HTR-8/SVneo (cell line): ENCODE measurements at places on chromosomes 4 and X.

DNA sequence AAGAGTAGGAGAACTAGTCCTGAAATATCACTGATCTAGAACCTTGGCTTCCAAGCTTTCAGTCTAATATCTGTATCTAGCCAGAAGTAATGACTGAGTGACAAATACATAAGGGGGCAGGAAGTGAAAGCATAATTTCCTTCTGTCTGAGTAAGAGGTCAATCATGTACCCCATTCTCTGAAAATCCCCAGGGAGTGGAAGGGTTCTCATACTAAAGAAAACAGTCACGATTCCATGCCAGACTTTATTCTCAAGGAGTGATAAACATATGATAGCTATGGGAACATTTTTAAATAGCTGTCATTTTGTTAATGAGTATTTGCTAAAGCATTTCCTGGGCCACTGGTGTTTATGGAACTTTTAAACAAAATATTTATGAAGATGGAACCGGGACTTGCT, 308.5 kb downstream of the ARHGAP24 start:
- no peak for DNase-seq

- no peak for DNase-seq
Observed at GRCh38 chrX:13000301-13000811, 25.4 kb downstream of the TMSB4X start.

DNA sequence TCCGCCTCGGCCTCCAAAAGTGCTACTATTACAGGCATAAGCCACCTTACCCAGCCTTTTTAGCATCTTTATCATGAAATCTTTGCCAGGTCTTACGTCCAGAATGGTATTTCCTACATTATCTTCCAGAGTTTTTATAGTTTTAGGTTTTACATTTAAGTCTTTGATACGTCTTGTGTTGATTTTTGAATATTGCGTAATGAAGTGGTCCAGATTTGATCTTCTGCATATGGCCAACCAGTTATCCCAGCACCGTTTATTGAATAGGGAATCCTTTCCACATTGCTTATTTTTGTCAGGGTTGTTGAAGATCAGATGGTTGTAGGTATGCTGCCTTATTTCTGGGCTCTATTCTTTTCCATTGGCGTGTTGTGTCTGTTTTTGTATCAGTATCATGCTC, 349.6 kb downstream of the KCTD8 start:
- no peak for DNase-seq

DNA sequence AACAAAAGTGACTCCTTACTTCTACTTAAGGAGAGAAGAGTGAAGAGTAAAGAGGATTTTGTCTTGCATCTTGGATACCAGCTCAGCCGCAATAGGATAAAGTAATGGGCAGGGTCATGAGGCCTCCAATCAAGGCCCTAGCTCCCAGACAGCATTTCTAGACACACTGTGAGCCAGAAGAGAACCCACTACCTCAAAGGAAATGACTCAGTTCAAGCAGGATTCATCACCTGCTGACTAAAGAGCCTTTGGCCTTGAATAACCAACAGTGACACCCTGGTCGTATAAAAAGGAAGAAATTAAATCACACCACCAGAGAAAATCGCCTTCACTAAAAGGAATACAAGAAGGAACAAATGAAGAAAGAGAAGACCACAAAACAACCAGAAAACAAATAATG, 416.1 kb downstream of the PCDH18 start:
- no peak for DNase-seq

GRCh38 chr4:156420623-156421022, 467.0 kb upstream of the CTSO start:
- no peak for DNase-seq
